HFFc6 (cell line): ENCODE measurements at places on chromosomes 7 and 10.

GRCh38 chr10:13321576-13321975 is 21.7 kb upstream of the PHYH start:
- no peak for DNase-seq

GRCh38 chr7:87506246-87507180 is 31.0 kb upstream of the ABCB4 start:
- peak; percentile 11 for DNase-seq

- DNase-seq: peak; percentile 4
Measured at GRCh38 chr7:80186721-80187120, 52.1 kb downstream of the GNAI1 start.

DNA sequence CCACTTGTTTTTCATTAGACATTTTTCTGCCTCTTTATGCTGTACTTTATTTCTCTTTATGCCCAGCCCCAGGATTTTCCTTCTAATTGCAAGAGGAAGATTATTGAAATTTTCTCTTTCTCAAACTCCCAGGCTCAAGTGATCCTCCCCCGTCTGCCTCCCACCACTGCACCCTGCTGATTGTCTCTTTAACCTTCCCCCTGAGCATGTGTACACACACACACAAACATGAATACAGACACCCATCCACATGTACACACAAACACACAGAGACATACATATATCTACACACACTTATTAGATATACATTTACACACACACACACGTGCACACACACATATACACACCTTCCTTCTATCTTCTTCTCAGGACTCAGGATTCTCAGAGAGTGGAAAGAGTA is 37.3 kb upstream of the MAP3K8 start:
- no peak for DNase-seq

- DNase-seq: no peak
Measured at GRCh38 chr10:85859859-85860258, 506.7 kb downstream of the GRID1 start.

GRCh38 chr7:143934526-143935325 is at the start of gene OR2F2:
TSS of gene OR2F2 (plus strand) at chr7:143935233. CDS start at chr7:143935233, 0 bp downstream.
- DNase-seq: peak; percentile 69

DNA sequence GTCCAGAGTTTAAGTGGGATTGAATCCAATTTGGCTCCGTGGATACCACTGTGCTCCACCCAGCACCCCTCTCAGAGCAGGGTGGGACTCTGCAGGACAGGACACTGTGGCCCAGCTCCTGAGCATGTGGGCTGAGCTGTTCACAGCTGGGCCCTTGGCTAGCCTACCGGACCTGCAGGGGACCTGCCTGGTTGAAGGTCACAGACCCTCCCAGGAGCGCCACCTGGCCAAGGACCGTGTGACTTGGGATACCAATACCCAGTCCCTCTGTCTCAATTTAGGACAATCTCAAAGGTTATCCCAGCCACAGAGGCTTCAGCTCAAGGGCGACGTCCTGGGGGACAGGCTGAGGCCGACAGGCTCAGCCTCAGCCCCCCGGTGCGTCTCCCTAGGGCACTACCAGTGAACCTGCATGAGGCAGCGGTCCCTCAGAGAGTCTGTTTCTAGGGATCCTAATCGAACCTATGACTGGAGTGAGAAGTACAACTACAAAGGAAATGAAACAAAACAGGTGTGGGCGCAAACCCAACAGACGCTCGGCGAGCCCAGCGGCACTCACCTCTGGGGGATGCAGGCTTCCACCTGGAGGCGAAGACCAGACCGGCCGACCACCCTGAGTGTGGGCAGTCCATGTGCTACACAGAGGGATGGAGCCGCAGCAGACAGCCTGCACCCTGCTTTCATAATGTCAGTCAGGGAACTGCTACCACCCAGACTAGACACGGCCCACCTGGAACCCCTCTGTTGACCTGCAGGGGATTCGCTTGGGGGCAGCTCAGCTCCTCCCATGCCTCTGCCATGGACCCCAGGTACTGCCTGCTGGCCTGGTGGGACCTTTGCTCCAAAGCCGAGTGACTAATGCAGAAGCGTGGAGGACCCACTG is 103.7 kb downstream of the PAXIP1 start:
- DNase-seq: no peak

DNA sequence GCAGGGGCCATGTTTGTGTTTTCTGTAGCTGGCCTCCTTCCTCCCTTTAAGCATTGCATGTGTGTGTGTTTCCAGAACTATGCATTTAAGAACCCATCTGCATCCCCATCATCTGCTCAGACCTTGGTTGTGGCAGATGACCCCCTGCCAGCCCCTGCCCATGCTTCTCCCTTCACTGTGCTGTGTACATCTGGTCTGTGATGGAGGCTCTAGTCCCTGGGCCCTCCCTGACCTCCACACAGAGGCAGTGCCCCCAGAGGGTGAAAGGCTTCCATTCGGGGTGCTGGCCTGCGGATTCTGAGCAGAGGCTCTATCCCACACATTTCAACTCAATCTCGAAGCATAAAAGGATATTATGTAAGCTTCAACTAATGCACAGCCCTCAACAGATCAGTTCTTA is 89.4 kb downstream of the TACC2 start:
- DNase-seq: no peak

DNA sequence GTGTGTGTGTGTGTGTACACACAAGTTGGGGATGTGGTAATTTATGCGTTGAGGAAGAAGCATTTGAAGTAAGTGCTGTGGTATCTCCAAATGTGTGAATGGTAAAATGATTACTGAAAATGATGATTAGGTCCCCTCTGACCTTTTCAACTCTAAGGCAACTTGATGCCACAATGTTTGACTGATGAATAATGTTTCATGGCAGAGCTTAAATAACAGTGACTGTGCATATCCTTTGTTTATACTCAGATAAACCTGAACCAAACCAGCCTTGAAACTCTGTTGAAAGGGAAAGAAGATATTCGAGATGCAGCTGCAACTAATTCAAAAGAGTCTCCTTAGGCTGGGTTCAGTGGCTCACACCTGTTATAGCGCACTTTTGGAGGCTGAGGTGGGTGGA is 64.8 kb upstream of the YAE1 start:
- DNase-seq: no peak
